GDM1 (cell line): ENCODE measurements at places on chromosomes 13 and 19.

DNA sequence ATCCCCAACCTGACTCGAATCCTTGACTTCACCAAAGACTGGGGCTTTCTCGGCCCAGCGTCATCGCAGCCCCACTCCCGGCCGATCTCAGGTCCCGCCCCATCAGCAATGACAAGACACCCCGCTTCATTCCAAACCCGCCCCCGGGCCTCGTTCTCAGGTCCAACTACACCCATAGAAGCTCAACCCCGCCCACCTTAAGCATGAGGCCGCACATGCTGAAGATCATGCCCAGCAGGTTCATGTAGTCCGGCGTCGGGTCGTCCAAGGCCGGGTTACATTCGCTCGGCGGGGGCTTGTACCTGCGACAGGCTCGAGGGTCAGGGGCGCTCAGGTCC, 2.3 kb downstream of the WDR83 start:
- no peak for DNase-seq

- DNase-seq: no peak
Observed at GRCh38 chr19:4597278-4597974, 37.9 kb upstream of the SEMA6B start.

GRCh38 chr19:34555447-34555846, 73.9 kb downstream of the WTIP start:
- no peak for DNase-seq

- no peak for DNase-seq
Observed at GRCh38 chr19:11578258-11579142, 1.1 kb upstream of the ACP5 start.

DNA sequence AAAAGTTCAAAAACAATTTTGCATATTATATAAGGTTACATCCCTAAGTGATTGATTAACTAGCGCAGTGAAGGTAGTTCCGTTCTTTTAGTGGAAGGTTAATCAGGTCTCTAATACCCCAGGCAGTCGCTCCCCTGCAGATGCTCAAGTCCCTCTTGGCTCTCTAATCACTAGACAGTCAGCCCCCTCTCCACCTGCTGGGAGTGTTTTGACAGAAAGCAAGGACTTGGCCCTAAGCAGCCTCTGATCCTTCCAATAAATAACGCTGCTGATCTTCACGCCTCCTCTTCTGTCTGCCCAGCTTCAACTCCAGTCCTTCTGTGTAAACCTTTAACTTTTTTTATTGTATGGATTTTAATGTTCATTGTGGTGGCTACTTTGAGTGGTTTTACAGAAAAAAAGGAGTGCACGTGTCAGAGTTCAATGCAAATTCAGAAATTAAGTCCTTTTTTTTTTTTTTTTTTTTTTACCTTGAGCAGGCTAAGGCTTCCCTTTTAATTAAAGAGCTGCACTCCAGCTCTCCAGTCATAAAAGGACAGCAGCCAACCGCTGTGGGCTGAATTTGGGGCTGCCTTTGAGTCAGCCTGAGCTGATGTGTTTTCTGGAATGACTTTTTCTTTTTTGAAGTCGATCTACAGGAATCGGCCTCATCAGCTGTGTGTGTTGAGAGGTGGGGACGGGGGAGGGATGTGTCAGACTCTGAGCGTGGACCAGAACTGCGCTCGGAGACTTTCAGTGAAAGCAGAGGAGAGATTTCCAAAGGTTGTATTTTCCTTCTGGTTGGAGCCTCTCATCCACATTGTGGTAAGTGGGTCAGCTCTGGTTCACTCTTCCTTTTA, 33.8 kb upstream of the MYO16 start:
- DNase-seq: no peak

GRCh38 chr13:44573071-44573470, 3.1 kb downstream of the TSC22D1 start:
- DNase-seq: no peak

DNA sequence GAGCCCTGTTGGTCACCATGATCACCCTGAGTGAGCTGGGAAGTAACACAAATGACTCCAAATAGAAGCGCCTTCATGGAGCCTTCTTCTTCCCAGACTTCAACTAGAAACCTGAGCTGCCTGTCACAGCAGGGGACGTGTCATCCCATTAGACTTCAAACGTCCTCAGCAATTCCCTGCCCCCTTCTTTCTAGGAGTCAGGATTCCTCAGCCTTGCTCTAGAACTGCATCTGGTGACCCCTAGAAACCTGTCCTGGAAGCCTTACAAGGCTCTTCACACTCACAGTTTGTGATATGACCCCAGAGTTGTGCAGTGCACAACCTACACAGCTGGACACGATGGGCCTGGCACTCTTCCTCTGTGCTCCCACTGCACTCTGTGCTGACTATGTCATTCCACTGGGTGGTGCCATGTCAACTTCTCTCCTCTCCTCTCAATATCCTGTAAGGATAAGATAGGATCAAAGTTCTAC, 23.6 kb upstream of the TTYH1 start:
- no peak for DNase-seq

- no peak for DNase-seq
Observed at GRCh38 chr13:107099661-107100060, 531.7 kb upstream of the ARGLU1 start.

DNA sequence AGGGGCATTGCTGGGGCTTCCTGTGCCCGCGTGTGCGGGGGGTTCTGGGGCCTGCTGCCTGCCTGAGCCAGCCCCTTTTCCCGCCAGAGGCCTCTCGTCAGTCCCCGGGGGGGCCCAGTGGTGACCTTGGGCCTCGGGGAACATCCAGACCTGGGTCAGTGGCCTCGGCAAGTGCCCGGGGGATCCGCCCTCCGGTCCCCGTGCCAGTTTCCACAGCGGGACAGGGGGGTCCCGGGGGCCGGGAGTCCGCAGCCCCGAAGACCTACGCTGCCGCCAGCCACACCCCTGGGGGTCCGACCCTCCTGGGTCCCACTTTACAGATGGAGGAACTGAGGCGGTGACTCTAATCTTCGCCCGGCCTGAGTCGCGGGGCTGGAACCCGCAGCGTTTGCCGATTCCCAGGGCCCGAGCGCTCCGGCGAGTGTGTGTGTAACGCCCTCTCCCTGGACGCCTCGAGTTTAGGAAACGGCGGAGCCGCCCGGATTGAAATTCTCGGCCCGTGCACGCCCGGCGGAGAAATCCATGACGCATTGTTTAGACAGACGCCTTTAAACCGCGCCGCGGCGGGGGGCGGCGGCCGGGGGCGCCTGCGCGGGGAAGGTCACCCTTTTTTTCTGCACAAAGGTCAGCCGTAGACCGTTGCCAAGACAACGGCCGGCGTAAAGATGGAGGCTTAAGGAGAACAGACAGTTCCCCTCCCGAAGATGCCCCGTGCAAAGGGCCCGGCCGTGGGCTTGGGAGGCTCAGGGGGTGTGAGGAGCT, 39.3 kb downstream of the EFNA2 start:
- no peak for DNase-seq

DNA sequence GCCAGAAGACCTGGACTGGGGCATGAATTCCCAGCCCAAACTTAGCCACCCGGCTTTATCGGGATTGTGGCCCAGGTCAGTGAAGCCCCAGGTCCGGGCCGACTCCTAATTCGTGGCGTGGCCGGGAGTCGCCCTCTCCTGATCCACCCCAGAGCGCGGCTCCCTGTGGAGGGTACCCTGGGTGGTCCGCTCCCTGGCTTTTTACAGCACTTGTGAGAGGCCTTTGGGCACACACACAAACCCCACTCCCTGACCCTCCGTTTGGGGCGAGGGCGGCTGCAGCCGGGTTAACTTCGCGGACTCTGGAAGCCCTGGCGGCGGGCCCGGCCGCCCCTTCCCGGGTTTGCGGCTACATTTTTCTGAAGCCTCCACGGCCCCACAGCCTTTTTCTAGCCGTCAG, 56.4 kb downstream of the ZNF568 start:
- no peak for DNase-seq

- DNase-seq: no peak
Observed at GRCh38 chr19:39424934-39425333, 10.8 kb downstream of the RPS16 start.

DNA sequence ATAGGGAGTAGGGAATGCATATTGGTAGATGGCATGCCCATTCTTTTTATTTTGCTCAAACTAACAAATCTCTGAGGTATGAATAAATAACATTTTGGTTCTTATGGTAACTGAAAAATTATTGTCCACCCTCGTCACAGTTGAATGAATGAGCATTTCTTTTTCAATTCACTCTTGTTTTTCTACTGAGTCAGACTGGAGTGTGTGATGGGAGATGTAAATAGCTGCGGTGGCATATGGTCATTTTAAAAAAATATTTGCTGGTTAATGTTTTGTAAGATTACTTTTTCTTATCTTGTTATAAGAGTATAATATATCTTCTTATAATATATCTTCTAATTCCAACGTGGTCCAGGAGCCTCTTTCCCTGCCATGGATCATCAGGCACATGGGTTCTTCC, 586.5 kb downstream of the SLITRK5 start:
- no peak for DNase-seq

DNA sequence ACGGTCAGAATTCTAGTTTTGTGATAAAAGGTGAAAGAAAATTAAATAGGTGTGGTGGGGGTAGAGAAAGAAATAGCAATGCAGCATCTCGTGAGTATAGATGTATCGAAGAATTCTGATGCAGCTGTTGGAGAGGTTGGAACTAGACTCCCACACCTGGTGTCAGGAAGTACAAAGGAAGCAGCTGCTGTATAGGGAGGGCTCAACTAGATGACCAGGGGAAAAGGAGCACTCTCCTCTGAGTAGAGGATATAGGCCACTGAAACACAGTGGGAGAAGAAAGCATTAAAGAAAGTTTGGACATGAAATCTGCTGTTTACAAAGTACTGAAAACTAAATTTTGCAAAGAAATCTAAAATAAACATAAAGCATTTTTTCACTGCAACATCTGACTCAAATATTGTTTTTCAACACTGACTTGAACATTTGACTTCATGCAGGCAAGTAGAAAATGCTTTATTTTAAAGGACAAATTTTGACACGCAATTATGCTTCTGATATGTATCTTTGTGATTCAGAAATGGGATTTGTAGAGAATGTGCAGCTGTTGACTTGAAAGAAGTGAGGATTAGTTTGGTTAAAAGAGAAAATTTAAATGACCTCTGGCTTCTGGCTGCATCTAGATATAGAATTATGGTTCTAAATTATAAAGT, 82.2 kb downstream of the MIPEP start:
- DNase-seq: no peak

- DNase-seq: no peak
Observed at GRCh38 chr19:19758164-19758563, 25.3 kb upstream of the ZNF14 start.

- DNase-seq: no peak
Observed at GRCh38 chr13:51067706-51068105, 43.4 kb downstream of the C13orf42 start.

GRCh38 chr13:40337651-40338050, 328.8 kb downstream of the FOXO1 start:
- DNase-seq: no peak

- no peak for DNase-seq
Observed at GRCh38 chr13:18951412-18951811, 230.2 kb downstream of the TUBA3C start.

DNA sequence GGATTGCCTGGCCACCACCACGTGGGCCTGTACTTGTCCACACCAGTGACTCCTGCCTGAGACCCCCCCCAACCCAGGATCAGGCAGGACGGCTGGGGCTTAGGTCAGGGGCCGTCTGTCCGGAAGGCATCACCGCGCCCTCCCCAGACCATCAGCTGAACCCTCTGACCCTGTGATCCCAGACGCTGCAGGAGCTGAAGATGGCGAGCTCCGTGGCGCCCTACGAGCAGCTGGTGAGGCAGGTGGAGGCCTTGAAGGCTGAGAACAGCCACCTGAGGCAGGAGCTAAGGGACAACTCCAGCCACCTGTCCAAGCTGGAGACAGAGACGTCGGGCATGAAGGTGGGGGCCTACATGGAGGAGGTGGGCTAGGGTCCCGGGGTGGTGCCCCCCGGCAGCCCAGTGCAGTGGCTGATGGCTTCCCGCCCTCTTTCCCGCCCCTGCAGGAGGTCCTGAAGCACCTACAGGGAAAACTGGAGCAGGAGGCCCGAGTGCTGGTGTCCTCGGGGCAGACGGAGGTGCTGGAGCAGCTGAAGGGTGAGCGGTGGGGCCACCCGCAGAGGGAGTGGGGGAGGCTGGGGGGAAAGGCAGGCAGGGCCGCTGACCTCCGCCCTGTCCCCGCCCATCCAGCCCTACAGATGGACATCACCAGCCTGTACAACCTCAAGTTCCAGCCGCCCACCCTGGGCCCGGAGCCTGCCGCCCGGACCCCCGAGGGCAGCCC, 3.0 kb downstream of the APC2 start:
- no peak for DNase-seq

DNA sequence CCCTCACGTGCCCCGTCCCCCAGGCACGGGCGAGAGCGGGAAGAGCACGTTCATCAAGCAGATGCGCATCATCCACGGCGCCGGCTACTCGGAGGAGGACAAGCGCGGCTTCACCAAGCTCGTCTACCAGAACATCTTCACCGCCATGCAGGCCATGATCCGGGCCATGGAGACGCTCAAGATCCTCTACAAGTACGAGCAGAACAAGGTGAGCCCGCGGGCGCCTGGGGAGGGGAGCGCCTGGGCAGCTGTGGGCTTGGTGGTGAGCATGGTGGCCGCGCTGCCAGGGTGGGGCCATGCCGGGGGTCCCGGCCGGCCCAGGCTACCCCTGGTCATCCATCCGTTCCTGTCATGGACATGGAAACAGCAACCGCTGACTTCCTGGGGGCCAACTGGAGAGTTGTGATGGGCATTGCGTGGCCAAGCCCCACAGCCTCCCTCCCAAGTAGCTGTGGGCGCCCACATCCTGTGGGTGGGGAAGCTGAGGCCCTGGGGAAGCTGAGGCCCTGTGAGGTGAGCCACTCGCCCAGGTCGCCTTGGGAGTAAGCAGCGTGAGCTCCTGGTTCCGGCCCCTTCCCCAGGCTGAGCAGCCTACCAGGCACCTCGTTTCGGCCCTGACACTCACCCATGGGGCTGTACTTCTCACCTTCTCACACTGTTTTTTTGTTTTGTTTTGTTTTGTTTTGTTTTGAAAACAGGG, 16.1 kb downstream of the GNA11 start:
- no peak for DNase-seq

DNA sequence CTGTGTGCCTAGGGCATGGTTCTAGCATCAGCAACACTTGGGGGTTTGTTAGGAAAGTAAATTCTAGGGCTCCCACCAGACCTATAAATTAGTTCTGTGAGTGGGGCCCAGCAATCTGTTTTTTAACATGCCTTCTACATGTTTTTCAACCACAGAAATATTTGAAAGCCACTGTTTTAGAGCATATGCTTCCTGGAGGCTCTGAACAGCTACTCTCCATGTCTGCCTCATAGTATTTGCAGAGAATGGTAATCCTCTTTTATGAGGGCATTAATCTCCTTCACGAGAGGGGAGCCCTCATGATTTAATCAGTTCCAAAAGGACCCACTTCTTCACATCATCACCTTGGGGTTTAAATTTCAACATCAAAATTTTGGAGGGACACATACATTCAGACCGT, 6.0 kb downstream of the SPATA13 start:
- no peak for DNase-seq

GRCh38 chr19:4534836-4535658, at the start of gene PLIN5:
PLIN5 (minus strand) TSS chr19:4535224; CDS start chr19:4534074, 1,150 bp downstream.
- DNase-seq: no peak

DNA sequence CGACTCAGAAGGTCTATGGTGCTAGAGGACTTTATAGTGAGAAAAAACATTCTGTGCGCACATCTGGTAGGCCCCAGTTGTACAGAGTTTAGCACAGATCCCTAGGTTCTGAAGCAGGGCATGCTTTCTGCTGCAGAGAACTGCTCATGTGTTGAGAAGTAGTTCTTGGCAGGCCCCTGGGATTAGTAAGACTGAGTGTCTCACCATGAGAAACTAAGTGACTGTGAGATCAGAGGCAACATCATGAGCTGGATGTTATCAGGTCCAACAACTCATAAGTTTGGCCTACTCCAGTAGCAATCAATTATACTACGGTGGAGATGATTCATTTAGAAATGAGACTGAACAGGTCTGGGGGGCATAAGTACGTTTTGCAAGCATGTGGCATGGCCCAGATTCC, 507.4 kb upstream of the KLF12 start:
- DNase-seq: no peak

- DNase-seq: no peak
Observed at GRCh38 chr13:89852570-89852969, 1494.9 kb upstream of the MIR17HG start.
